HT-29 (cell line): ENCODE measurements at places on chromosomes 1 and 21.

- no peak for DNase-seq
Observed at GRCh38 chr1:181391301-181391900, 91.9 kb upstream of the CACNA1E start.

DNA sequence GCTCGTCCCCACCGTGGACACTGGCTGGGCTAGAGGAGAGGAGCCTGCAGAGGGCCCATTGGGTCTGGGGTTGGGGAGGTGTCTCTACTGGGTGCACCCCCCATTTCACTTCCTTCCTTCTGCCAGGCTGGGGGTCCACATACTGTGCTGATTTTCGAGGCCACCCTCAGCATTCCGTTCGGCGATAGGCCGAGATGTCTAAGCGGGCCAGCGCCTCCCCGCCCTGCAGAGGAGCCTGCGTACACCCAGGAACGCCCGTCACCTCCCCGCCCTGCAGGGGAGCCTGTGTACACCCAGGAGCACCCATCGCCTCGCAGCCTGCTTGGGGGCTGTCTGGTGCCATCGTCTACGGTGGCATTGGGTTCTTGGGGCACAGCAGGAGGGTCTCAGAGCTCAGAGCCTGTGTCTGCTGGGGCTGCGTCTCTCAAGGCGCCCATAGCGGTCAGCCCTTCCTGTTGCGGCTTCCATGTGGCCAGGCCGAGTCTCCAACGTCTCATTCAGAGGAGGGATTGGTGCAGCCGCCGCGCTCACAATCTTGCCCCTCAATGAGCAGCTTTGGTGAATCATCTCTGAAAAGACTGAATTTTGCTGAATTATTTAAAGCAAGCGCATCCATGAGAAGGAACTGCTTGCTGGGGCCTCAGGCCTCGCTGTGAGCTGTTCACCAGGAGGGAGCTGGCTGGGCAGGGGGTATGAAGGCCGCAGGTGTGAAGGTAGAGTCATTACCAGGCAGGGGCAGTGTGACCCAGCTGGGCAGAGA is 30.7 kb upstream of the AGPAT3 start:
- DNase-seq, result no peak

DNA sequence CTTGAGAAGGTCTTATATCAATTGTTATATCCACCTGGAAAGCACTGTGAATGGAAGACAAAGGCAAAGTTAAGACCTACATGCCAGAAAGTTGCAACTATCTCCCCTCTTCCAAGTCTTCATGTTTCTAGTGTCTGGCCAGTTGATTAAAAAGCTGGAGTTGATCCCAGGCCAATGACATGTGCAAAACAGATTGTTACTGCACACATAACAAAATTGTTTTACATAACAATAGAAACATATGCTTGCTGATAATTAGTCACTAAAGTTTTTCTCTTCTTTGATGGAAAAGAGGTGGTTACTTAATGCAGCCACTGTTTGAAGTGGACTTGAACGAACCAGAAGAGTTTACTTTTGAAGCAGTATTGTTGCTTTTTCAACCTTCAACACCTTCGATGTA is 158.2 kb downstream of the TGFBR3 start:
- no peak for DNase-seq

DNA sequence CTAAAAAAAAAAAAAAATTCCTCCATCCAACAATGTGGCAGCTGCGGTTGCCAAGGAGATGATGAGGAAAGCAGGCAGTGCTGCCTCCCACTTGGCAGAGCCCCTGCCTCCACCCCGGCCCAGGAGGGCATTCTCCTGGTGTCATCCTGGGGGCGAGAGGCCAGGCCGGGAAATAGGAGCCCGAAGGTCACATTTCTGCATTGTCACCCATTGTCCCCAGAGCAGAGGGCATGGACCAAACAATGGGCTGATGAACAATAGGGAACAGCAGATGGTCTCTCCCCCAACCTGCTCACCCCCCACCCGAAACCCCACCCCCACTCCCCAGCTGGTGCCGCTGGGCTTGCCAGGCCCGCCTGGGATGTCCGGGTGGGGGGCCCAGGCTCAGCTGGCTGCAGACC is 37.3 kb downstream of the CAMK2N1 start:
- DNase-seq, result no peak

DNA sequence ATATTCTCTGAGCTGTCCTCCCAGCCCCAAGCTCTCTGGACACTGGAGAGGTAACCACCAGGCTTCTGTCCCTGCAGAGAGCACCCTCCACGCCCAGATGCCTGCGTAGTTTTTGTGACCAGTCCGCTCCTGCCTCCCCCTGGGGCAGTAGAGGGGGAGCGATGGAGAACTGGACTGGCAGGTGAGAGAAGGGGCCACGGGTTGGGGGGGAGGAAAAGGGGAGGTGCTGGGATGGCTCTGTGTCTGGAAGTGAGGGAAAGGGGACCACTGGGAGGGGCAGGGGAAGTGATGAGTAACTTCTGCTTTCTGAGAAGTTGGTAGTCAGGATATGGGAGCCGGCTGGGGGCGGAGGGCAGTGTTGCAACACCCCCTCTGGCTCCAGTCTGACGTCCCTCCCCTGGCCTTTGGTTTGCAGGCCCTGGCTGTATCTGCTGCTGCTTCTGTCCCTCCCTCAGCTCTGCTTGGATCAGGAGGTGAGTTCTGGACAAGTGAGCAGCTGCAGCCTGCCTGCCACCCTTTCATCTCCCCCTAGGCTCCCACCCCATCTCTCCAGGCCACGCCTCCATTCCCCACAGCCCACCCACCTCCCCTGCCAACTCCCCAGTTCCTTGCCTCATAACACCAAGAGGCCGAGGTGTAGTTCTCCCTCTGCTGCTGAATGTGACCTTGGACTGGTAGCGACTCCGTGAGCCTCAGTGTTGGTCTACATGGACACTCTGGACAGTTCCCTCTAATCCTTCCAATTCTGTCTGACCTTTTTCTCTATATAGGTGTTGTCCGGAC is 3.1 kb downstream of the ADAMTSL4 start:
- DNase-seq, result no peak
